SJSA1 (cell line): ENCODE measurements at places on chromosomes 3 and 15. TPM values are rescaled to one million over a fixed set of nuclear protein-coding genes. Genes with fewer than 3 reads are reported as not detected.

Gene TOP2B
- 76.4 and 77.0 TPM in 2 replicates for total RNA-seq

Gene ARF4
- total RNA-seq = 242 and 283 TPM in 2 replicates

Gene MAP1A
- total RNA-seq = 37.3 and 58.7 TPM in 2 replicates

- peak; percentile 27 for DNase-seq
- H3K27me3 ChIP-seq = no peaks in the 10 kb centered on the region
- H3K4me3 ChIP-seq = no peak overlapping the region
- peaks cover 27% of the 10 kb centered on the region for H3K4me1 ChIP-seq
- H3K27ac ChIP-seq = peak overlapping the region; percentile 51; the same call in 1 of the 2 replicates
- peaks cover 11% of the 10 kb centered on the region; the same call in 1 of the 2 replicates for H3K36me3 ChIP-seq
Observed at GRCh38 chr3:11717301-11717700, 73.6 kb upstream of the VGLL4 start.

- H3K27me3 ChIP-seq = no peaks in the 10 kb centered on the region
- peak overlapping the region; percentile 77 for H3K27ac ChIP-seq
- peaks cover 28% of the 10 kb centered on the region for H3K4me1 ChIP-seq
- no peak overlapping the region for H3K4me3 ChIP-seq
- no peaks in the 10 kb centered on the region for H3K36me3 ChIP-seq
Observed at GRCh38 chr3:51354731-51355615, 30.1 kb upstream of the MANF start.

DNA sequence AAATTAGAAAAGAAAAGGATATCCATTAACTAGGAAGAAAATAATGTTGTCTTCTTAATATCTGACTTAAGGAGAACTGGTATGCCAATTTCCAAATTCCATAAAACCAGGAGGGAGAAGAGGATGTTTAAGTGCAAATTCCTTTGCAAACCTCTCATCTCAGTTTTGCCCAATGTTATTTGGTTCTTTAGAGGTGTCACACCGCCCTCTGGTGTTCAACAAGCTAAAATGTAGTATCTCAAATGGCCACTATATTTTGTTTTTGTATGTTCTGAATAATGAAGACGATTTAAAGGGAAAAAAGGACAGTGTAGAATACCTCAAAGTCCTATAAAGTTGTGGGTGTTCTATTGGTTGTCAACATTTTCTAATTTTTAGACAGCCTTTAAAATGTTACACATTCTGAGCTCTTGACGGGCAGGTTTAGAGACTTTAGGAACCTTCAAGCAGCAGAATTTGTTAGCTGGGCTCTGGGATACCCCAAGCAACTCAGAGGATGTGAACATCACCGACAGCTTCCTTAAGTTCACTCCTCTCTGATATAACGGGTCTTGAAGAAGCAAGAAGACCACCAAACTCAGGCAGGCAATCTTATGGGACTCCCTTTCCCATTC, 458.3 kb downstream of the MFSD1 start:
- no peaks in the 10 kb centered on the region for H3K4me1 ChIP-seq
- no peaks in the 10 kb centered on the region for H3K36me3 ChIP-seq
- no peak for DNase-seq
- no peaks in the 10 kb centered on the region; the same call in 1 of the 2 replicates for H3K27me3 ChIP-seq
- H3K27ac ChIP-seq = no peak overlapping the region
